ENCODE measurements at places on chromosomes 3 and 15.
A peak's percentile ranks its signal among the peaks of the same experiment; 100 is the strongest.

GRCh38 chr3:43970920-43971319 lies 270.8 kb upstream of the TOPAZ1 start:
- DNase-seq, result no peak

DNA sequence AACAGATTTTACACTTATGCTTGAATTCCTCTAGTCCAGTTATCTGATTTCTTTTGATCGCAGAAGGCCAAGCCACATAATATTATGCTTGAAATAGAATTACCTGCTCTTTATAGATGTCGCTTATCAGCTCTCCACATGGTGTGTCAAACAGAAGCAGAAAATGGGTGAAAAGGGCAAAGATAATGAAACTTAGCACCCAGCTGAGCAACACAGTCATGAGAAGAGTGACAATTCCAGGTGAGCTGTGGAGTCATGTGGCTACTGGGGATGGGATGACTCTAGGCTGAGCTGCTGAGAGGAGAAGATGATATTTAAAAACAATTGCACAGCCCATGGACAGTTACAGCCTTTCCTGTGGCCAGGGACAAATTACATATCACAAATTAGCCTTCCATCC lies 398.7 kb upstream of the PDZRN3 start:
- no peak for DNase-seq

GRCh38 chr15:41811432-41812195 lies 16.3 kb upstream of the JMJD7 start:
- peak; percentile 83 for DNase-seq

DNA sequence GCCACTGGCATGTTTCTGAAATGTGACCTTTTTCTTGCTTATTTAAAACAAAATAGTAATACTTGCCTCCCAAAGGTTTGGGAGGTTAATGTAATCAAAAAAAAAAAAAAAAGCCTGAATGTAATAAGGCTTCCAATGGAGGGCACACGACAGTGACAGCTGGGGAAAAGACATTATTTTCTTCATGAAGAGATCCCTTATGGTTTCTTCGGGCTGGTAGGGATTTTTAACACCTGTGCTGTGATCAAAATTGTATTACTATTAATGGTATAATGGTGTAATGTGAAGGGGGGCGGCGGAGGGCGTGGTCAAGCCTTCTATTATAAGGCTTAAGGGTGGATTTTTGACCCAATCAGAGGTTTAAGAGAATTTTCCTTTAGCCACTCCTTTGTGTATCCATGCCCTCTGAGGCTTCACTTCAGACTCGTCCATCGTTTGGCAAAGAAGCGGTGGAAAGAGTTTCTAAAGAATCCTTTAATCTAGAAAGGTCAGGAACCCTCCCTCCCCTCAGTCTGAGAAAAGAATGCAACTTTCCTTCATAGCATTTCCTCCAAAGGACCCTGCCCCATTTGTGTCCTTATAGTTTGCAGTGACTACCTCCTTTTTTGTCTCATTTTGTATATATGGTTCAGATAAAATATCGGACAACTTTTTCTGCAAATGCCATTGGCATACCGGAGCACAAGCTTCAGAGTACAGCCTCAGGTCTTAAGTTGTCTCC lies 89.5 kb upstream of the CHD2 start:
- peak; percentile 77 for DNase-seq

DNA sequence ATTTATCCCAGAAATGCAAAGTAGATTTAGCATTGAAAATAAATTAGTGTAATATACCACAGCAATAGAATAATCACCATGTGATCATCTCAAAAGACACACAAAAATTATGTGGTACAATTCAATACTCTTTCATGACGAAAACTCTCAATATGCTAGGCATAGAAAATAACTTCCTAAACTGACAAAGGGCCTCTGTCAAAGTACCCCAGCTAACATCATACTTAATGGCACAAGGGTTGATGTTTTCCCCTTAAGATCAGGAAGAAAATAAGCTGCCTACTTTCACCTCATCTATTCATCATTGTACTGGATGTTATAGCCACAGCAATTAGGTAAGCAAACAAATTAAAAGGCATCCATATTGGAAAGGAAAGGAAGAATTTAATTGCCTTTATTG lies 22.7 kb upstream of the NIPA2 start:
- DNase-seq, result no peak

- DNase-seq, result no peak
These were observed 104.7 kb downstream of the GAP43 start for GRCh38 chr3:115728013-115728412.

GRCh38 chr3:12351145-12351544 lies 62.3 kb downstream of the PPARG start:
- DNase-seq, result no peak

- no peak for DNase-seq
These were observed 44.6 kb upstream of the IL20RB start for GRCh38 chr3:136913168-136913567.

GRCh38 chr3:55476515-55476914 lies 10.6 kb downstream of the WNT5A start:
- peak; percentile 11 for DNase-seq

DNA sequence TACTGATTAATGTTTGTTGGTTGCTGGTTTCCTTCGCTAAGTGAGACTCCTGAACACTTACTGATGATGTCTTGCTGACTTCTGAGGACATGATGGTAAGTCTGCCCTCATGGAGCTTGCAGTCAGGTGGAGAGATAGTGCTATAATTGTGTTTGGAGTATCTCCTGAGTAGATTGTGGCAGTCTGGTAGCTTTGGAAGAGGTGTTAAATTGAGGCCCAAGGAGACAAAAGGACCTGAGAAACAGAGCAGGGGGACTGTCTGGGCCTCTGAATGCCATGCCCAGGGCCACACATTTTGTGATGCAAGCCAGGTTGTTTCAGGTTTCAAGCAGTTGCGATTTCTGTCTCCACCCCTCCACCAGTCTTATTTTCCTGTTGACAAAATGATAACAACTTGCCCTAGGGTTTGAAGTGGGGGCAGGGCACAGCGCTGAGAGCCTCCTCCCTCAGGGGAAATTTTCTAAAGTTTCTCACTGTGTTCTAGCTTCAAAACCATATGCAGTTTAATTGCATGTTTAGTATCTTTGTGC lies 16.7 kb downstream of the SMAD3 start:
- no peak for DNase-seq

GRCh38 chr3:149792452-149793270 lies at the start of gene ANKUB1:
Gene ANKUB1 (minus strand): TSS chr3:149792554. CDS start chr3:149792366, 188 bp downstream.
- no peak for DNase-seq

- DNase-seq, result no peak
These were observed 471.2 kb downstream of the MFSD1 start for GRCh38 chr3:159273070-159273469.

DNA sequence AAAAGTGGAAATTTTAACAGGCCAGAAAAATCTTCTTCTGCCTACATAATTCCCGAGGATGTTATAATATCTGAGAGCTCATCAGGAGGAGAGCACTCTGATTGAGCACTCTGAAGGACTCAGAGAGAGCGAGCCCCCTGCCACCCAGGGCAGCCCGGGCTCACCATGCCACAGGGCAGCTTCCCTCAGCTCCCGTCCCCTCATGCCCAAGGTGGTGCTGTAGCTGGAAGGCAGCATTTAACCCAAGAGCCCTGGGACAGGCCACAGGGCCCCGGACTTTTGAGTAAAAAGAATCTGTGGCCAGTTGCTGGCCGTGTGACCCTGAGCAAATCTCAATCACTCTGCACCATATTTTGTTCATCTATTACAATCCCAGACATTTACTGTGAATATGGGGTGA lies 23.5 kb upstream of the RAD18 start:
- DNase-seq, result no peak

- DNase-seq, result no peak
These were observed 106.6 kb downstream of the TGFBR2 start for GRCh38 chr3:30712991-30713390.

GRCh38 chr3:112685420-112685819 lies 44.5 kb upstream of the CCDC80 start:
- no peak for DNase-seq

DNA sequence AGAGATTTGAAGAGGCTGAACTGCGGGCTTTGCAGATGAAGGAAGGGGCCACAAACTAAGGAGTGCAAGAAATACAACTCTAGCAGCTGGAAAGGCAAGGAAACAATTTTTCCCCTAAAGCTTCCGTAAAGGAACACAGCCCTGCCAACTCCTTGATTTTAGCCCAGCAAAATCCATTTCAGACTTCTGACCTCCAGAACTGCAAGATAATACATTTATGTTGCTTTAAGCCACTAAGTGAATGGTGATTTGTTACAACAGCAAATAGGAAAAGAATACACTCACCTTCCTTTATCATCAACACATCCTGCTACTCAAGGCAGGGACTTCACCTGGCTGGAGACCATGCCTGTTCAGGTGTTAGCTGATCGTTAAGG lies 119.3 kb upstream of the NR2E3 start:
- DNase-seq, result no peak

DNA sequence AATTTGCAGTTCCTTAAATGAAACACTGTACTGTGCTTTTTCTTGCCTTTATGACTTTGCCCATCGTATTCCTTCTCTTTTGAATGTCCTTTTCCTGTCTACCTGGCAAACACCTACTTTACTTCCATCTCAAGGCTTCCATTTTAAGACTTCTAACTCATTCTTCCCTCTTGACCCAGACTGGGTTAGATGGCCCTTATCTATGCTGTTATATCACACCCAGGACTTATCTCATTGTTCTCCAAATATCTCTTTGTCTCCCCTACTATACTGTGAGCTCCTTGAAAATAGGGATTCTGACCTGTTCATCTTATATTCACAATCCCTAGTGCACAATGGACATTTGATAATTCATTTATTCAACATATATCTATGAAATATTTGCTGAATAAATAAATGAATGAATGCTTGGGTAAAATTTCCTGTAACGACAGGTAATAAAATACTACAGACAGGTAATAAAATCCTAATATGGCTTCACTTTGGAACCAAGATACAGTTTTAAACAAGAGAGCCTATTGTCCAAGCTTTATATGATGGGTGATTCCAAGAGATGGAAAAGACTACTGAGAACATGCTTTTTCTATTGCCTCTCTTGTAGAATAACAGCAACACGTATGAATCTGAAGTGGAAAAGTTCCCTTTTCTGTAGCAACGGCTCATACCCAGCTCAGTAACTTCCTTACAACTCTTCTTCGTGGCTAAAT lies 22.7 kb downstream of the EFL1 start:
- DNase-seq, result no peak

- no peak for DNase-seq
These were observed 244.4 kb downstream of the EDEM1 start for GRCh38 chr3:5431811-5432378.

- DNase-seq, result no peak
These were observed 75.7 kb upstream of the FXR1 start for GRCh38 chr3:180836766-180837165.

DNA sequence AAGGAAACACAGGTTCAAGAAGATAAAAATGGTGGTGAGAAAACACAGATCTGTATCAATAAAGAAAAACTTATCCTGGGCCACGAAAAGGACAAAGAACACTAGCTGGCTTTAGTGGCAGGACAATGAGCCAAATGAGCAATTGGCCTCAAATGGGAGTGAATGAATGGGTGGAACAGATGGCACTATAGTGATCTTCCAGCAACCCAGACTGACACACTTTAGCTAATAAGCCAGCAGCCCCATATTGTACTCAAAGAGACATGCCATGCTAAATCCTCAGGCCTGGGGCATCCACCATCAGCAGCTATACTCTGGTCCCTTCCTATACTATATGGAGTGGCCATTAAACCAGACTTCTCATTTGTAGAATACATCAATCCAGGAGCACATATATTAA lies 60.0 kb upstream of the GADL1 start:
- no peak for DNase-seq

- no peak for DNase-seq
These were observed 59.5 kb downstream of the TP63 start for GRCh38 chr3:189690672-189691071.

GRCh38 chr15:54812383-54812782 lies 384.4 kb downstream of the RSL24D1 start:
- no peak for DNase-seq

GRCh38 chr15:50873935-50874361 lies 34.5 kb upstream of the AP4E1 start:
- DNase-seq, result no peak

GRCh38 chr15:85778107-85778776 lies 16.5 kb downstream of the KLHL25 start:
- DNase-seq, result no peak

DNA sequence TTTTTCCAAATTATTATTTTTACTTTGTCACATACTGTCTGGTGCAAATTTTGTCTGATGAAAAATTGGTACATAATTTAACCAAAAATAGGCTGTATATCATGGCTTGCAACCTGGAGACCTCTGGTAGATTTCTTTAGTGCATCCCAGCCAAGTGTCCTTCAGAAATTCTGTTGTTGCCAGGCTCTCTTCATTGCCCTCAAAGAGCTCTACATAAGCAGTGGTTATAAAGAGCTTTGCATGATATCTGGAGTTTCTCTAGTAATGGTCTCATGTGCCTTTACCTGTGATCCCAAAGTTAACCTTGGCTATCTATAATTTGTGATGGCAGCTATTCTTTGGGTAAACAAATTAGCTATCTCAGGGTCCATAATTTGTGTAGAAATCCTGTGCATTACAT lies 157.7 kb downstream of the MBNL1 start:
- DNase-seq, result no peak

DNA sequence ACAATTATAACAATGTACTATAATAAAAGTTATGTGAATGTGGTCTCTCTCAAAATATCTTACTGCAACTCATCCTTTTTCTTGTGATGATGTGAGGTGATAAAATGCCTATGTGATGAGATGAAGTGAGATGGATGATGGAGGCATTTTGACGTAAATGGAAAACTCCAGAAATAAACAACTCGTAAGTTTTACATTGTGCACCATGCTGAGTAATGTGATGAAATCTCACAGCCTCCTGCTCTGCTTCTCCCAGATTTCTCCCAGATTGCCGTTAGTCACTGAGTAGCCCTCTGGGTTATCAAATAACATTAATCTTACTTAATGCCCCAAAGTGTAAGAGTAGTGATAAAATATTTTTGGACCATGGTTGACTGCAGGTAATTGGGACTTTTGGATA lies 64.8 kb upstream of the SLCO2A1 start:
- no peak for DNase-seq

- DNase-seq, result no peak
These were observed 170.2 kb downstream of the PDE8A start for GRCh38 chr15:85151861-85152260.

DNA sequence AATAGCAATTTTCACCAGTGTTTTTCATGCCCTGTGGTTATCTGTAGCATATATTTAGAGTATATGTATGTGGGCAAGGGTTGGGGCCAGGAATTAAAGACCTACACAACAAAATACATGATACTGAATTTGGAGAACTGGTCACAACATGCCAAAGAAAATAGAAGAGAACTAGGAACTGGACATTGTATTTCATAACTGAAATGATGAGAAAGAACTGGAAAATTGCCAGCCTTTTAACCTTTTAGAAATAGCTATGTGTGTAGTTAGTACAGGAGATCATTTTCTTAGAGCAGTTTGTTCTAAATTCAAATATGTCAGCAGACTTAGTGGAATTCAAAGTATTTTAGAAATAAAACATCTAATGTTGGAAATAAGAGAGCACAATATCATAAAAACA lies 227.1 kb upstream of the CGNL1 start:
- DNase-seq, result no peak

GRCh38 chr3:13644341-13645117 lies 95.6 kb downstream of the FBLN2 start:
- no peak for DNase-seq

Measured in RKO (cell line).